CD4-positive, alpha-beta T cell treated with Interferon alpha-2 for 1 hour (primary cell): ENCODE measurements at places on chromosomes 1 and 21.
A peak's percentile ranks its signal among the peaks of the same experiment; 100 is the strongest.

GRCh38 chr1:36166136-36166535 is 10.2 kb downstream of the MAP7D1 start:
- no peak for DNase-seq

DNA sequence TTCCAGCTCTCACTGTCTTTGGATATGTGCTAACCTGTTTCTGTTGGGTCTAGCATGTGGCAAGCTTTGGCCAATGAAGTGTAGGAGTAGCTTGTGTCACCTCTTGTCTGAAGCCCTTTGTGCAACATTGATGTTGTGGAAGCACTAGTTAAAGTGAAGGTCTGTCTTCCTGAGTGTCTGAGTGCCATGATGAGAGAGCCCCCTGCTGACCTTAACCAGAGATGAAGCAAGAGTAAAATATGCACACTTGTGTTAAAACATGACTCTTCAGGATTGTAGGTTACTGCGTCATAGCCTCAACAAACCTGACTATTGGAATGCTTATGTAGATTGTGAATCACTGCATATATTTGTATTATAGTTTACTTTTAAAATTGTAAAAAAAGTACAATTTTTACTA is 103.7 kb downstream of the NCAM2 start:
- no peak for DNase-seq

DNA sequence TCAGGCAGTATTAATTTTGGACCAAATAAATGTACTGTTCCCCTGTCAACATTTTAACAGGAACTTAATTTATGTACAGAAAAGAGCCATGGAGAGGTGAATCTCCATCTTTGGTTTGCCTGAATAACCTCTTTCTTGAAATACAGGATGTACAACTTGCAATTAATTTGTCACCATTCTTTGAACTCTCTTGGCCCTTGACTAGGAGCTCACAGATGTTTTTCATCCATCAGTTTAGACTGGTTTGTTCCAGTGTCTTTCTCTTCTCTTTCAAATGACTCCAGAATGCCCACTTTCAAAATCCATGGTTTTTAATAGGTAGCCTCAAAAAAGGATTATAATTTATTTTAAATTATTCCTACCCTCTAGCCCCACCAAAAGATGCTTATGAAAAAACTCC is 5.0 kb downstream of the MAP3K7CL start:
- DNase-seq, result no peak

- DNase-seq, result peak; percentile 44
These were observed 2.8 kb upstream of the LIX1L start for GRCh38 chr1:145960468-145961108.

DNA sequence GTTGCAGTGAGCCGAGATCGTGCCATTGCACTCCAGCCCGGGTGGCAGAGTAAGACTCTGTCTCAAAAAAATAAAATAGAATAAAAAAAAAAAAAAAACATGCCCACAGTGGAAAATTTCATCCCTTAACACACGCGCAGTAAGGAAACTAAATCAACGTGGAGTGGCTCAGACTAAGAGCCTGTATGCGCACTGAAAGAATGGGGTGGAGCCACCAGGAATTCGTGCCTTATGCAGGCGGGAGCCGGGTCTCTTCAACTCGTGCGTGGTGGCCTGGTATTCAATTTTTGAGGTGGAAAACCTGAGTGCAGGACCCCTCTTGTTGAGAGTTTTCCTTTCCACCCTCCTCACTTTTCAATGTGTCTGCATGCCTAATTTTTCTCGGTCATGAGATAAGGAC is 22.1 kb upstream of the CREG1 start:
- DNase-seq, result no peak

- DNase-seq, result no peak
These were observed 94.4 kb downstream of the PDE9A start for GRCh38 chr21:42747746-42748351.

DNA sequence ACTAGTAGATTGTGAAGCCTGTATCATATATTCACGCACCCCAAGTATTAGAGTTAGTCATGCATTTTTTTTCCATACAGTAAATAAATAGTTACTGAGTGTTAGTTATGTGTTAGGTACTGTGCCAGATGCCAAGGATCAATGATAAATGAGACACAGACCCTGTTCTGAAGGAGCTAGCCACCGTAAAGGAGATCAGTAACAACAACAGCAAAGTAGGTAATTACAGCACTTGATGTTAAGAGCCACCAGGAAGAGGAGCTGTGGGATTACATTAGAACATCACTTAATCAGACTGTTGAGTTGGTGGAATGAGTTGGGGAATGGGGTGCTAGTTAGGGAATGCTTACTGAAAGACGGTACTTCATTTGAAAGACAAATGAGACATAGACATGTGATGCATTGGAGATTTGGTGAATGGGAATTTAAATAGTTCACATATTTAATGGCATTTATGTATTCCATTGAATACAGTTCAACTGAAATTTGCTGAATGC is 21.0 kb downstream of the PRKAA2 start:
- no peak for DNase-seq

GRCh38 chr1:248793592-248793991 is 32.1 kb downstream of the SH3BP5L start:
- no peak for DNase-seq

- DNase-seq, result peak; percentile 37
These were observed 9.6 kb downstream of the ACKR1 start for GRCh38 chr1:159214149-159214760.

DNA sequence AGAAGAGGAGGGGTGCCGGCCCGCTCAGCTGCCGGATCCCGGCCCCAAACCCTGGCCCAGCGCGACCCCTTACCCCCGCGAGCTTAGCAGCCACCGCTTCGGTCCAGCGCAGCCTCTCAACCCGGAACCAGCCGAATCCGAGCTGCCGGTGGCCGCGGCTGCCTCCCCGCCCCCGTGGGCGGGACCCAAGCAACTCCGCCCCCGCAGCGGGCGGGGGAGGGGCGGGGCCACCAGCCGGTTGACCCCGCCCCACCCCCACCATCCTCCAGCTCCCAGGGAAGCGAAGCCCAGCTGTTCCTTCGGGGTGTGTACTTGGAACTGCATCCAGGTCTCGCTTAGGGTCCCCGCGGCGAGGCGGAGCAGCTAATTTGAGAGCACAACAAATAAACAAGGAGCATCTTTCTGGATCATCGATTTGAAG is at the start of gene TRIM62:
TSS of gene TRIM62 (minus strand) at position 123 of the 421 bp plus-strand sequence. CDS start 611 bp downstream, outside the sequence.
- peak; percentile 82 for DNase-seq

DNA sequence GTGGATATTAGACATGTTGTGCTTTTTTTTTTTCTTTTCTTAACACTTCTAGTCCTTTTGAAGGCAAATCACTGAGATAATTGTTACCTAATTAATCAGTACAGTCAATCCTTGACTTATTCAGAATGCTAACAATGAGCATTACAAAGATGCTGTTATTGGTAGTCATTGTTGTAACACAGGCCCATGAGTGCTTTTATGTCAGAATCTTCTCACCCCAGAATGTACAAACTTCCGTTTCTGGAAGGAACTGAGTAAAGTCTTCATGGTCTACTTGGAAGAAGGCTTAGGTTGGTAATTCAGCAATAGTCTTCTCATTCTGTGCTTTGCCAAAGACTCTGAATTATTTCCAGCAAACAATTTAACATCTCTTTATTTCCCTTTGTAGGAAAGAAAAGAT is 3.1 kb downstream of the KCNK1 start:
- DNase-seq, result no peak

DNA sequence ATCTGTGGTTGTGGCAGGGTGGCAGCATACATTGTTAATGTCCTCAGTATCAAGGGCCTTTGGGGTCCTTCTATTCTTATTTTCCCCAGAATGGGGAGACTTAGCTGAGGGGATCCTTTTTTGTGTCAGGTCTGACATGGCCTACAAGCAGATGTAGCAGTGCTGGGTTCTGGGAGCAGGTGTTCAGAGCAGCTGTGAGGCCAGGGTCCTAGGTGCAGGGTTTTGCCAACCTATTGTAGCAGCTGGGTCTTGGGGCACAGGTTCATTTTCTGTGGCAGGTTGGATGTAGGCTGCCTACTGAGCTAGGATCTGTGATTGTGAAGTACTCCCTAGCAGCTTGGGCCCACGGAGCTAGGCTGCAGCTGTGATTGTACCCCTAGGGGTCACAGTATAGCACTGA is 60.1 kb downstream of the DIPK1A start:
- no peak for DNase-seq

DNA sequence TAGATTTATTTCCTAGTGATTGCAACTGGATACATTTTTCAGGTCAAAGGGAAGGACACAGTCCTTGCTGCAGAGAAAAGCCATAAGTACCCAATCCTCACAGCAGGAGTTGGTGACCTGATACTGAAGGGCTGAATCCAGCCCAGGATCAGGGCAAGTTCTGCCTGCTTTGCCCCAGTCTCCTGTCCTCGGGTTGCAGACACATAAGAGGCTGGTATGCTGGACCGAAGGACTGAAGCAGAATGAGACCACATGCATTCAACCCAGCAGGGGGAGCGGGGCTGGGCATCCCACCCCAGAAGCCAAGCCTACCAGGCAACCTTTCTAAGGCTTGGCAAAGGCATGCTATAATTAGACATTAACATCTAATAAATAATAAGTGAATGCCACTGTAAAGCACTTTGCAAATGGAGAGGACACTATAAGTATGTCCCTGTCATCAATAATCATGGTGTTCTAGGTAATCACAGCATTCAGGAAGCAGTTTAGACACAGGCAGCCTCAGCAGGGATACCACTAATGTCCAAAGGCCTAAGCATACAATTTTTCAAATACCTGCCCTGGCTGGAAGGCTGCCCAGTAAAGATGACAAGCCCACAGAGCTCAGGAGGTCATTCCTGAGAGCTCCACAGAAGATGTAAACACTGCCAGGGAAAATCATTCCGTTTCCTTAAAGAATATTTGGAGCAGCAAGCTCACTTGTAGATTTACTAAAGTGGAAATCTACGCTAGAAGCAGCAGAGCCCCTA is 47.6 kb downstream of the KRTAP19-8 start:
- no peak for DNase-seq

GRCh38 chr1:27006683-27007082 is 6.0 kb downstream of the TENT5B start:
- no peak for DNase-seq

DNA sequence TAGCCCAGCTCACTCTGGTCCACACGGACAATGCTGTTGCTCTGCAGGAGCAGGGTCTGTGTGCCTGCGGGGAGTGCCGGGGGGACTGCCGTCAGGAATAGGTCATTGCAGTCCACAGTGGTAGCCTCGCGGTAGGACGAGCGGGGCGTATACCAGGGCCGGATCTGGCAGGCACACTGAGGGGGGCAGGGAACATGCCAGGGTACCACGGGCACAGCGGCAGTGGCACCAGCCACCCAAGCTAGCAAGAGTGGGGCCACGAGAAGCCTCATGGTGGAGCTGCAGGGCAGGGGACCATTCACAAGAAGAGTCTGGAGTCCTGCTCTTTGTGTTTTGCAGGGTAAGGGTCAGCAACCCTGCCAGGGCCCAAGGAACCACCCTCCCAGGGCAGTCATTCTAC is 65.8 kb downstream of the LRRN2 start:
- DNase-seq, result no peak

DNA sequence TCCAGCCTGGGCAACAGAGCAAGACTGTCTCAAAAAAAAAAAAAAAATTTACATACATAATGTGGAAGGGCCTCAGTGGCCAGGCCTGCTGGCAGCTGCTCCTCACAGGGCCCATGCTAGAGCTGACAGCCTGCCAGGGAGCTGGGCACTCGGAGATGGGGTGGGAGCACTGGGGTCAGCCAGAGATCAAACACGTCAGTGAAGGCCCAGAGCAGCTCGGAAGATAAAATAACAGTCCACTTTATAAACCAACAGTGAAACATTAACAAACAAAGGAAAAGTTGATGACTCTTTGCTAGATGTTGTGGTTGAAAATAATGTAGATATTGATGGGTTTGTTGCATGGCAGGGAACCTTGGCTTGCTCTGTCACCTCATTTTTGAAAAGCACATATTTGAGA is 42.7 kb downstream of the ATP5PF start:
- no peak for DNase-seq

DNA sequence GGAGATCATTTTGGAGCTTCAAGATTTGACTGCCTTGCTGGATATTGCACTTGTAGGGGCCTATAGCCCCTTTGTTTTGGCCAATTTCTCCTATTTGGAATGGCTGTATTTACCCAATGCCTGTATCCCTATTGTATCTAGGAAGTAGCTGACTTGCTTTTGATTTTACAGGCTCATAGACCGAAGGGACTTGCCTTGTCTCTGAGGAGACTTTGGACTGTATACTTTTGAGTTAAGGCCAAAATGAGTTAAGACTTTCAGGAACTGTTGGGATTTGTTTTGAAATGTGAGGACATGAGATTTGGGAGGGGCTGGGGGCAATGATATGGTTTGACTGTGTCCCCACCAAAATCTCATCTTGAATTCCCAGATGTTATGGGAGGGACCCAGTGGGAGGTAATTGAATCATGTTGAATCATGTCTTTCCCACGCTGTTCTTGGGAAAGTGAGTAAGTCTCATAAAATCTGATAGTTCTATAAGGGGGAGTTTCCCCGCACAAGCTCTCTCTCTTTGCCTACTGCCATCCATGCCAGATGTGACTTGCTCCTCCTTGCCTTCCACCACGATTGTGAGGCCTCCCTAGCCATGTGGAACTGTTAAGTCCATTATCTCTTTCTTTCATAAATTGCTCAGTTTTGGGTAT is 276.1 kb downstream of the LMX1A start:
- DNase-seq, result no peak

- no peak for DNase-seq
These were observed 110.8 kb downstream of the RABGAP1L start for GRCh38 chr1:174269989-174270651.

GRCh38 chr1:77824079-77824478 is 44.6 kb downstream of the MIGA1 start:
- no peak for DNase-seq

GRCh38 chr1:17665950-17666720 is 89.0 kb upstream of the ACTL8 start:
- no peak for DNase-seq

- DNase-seq, result no peak
These were observed 5.8 kb downstream of the TRIM11 start for GRCh38 chr1:228400692-228401454.

- no peak for DNase-seq
These were observed 4.1 kb downstream of the HEYL start for GRCh38 chr1:39635205-39635870.

DNA sequence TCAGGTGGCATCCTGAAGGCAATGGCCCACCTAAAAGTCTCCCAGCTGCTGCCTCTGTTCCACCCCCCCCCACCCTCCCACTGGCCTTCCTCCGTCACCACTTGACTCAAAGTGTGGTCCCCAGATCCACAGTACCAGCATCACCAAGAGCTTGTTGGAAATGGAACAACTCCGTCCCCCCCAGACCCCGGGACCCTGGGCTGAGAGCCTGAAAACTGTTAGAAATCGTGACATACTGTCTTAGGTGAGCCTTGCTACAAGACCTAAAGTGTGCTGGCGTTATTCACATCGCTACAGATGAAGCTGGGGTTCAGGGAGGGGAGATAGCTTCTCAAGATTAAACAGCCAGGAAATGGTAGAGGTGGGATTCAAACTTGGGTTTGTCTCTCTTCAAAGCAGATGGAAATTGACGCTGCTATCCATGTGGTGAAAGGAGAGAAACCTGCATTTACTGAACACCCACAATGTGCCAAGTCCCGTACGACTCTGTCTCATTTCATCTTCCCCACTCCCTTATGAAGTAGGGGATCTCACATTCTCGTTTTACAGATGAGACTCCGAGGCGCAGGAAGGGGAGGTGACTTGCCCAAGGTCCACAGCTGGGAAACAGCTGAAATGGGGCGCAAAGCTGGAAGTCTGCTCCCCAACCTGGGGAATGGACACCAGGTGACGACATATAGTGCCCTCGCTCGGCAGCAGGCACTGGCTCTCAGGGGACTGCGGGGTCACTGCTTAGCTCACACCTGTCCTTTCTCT is 52.8 kb upstream of the IFFO2 start:
- DNase-seq, result no peak

- DNase-seq, result no peak
These were observed 113.1 kb downstream of the PIK3R3 start for GRCh38 chr1:46019348-46019747.

GRCh38 chr1:59391212-59392179 is 94.6 kb downstream of the FGGY start:
- DNase-seq, result no peak
